SHP77 treated with DMSO at 0.1 percent for 48 hours (cell line): ENCODE measurements at places on chromosomes 7 and 10.

DNA sequence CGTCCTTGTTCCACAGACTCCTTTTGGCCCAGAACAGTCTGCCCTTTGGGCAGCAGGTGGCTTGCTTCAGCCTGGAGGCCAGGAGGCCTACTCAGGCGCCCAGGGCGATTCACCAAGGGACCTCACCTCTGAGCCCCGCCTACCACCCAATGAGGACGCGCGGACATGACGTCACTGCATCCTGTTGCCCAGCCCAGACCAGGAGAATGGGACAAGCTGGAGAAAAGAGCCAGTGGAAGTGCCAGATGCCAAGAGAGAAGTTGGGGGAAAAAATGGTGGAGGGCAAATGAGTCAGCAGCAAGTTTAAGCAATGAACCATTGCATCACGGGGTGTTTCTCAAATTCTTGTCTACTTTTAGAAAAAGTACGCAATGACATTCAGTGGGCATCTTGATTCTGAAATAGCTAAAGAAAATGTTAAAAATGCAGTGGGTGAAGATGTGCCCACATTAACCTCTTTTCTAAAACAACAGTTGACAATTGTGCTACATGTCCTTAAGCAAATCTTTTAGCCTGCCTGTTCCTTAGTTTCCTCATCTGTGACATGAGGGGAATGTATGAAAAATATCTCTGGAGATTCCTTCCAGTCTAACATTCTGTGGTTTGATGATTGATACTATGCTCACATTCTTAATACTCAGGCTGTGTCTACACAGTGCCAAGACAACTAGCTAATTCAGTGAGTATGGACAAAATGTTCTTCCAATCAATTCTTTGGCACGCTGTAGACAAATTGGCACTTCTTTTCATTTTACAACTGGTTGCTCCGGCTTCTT, 23.9 kb upstream of the LEP start:
- DNase-seq: no peak

DNA sequence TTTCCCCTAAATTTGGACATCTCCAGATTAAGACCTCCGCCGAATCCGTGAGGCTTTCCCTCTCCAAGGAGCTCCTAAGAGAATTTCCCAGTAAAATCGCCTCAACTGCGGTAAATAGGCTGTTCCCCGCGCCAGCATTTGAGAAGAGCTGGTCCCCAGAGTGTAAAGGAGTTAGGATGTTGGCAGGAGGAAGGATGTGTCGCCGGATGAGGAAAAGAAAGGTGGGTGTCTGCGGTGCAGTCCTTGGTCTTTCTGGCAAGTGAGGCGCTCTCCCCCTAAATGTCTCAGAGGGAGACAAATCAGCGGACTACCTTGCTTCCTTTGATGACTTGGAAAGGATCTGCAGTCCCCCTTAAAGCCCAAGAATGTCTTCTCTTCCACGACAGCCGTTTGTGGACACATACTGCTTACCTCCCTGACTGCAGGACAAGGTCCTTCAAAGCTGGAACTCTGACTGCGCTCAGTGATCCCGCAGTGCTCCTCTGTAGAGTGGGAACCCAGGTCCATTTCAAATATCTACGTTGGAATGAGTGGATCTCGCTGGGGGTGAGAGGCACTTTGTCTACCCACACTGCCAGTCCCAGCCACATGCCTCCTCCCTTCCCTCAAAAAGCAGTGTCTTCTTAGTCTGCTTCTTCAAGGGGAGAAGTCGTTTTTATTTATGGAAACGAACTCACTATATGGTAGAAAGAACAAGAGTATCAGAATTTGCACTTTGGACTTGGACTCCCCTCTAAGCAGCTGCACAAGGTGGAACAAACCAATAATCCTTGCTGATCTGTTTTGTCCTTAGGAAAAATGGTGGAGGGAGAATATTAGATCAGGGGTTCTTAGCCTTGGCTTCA, 1.1 kb upstream of the DLG5 start:
- DNase-seq: no peak

DNA sequence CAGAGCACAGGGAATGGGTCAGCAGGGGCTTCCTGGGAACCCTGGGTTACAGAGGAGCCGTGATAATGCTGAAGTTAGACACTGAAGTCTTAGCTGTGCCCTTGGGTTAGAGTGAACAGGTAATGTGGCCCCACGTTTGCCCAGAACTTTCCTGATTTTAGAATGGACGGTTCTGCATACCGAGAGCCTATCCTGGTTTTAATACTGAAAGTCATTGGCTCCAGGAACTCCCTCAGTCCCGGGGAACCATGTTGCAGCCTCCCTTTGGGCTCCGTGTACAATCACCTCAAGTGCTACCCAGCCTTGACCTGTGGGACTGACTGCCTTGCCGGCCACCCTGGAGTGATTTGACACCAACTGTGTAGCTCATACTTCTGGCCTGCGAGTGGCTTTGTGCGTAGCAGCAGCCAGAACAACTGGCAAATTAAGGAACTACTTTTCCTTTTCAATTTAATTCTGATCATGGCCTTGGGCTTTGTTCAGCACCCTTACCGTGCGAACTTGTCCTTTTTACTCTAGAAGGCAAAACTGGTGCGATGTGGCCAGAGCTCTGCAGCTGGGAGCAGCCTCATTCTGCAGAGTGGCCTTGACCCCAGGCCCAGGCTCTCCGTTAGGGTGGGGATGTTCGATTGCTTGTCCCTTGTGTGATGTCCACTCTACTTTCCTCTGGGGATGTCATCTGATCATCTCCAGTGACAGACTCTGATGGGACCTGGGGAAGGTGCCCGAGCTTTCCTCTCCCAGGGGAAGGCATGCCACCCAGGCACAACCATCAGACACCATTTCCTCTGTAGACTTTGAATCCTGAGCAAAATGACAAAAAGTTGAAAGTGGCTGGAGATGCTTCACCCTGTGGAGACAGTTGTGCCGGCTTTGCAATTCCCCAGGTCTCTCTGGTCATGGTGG, 265.9 kb downstream of the GLRX3 start:
- no peak for DNase-seq

DNA sequence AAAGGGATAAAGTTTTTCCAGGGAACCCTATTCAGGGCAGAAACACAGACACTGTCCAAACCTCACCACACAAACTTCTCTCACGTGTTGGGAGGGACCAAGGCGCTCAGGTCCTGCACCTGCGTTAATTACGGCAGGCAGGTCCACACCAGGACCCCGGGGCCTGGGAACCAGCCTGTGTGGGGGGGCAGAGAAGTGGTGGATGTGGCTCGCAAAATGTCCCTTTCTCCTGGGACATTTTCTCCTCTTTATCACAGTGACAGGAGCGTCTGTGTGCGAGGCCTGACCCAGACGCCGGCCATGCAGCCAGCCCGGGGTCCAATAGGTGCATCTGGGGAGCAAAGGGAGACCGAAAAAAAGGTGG, 73.4 kb upstream of the ZNF722 start:
- DNase-seq: peak; percentile 62

GRCh38 chr10:49414496-49414895, 18.6 kb upstream of the DRGX start:
- no peak for DNase-seq

GRCh38 chr10:1034758-1035157, 9.1 kb upstream of the IDI2 start:
- DNase-seq: no peak

GRCh38 chr10:1743141-1743540, 5.8 kb upstream of the ADARB2 start:
- DNase-seq: no peak

DNA sequence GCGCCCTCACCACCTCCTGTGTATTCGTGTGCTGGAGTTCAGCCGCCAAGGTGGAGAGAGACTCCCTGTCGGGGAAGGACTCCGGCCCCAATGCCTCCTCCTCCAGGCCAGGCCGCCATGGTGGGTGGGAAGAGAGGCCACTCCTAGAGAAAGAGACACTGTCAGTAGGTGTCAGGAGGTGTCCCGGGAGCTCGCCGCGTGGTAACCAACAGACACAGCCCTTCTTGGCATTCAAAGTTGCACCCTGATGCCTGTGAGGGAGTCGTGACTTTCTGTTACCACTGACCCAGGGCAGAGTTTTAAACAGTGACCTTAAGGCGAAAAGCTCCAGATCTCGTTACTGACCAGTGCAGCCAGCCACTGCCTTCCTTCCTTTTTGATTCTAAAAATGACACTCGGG, 155.2 kb downstream of the CUX1 start:
- DNase-seq: no peak

DNA sequence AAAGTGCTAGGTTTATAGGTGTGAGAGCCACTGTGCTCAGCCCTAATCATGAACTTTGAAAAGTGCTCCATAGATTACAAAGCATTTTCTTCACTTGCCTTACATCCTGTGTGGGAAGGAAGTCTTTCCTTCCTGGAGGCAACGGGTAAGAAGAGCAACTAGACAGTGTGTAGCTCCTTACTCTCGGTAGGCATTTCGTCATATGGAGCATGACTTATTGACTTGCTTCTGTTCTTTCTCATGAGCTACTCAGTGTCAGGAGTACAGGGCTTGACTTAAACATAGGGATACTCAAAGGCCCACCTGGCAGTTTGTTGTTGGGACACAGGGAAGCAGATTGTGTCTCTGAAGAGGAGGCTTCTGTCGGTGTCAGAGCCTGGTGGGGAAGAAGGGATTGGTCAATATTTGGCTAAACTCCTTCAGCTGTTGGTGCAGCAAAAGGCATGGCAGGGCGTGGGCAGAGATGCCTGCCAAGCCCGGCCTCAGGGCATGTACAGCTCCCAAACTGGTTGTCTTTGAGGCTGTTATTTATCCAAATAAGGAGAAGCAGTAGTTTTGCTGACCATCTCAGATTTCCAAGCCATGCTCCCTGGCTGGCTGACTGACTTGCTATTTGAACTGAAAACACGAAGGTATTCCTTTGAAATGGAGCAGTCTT, 248.9 kb downstream of the KIAA1217 start:
- no peak for DNase-seq

DNA sequence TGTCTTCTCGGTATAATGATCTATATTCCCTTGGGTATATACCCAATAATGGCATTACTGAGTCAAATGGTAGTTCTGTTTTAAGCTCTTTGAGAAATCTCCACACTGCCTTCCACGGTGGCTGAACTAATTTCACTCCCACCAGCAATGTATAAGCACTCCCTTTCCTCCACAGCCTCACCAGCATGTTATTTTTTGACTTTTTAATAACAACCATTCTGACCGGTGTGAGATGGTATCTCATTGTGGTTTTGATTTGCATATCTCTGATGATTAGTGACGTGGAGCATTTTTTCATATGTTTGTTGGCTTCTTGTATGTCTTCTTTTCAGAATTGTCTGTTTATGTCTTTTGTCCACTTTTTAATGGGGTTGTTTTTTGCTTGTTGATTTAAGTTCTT, 33.6 kb downstream of the KIAA1217 start:
- no peak for DNase-seq

DNA sequence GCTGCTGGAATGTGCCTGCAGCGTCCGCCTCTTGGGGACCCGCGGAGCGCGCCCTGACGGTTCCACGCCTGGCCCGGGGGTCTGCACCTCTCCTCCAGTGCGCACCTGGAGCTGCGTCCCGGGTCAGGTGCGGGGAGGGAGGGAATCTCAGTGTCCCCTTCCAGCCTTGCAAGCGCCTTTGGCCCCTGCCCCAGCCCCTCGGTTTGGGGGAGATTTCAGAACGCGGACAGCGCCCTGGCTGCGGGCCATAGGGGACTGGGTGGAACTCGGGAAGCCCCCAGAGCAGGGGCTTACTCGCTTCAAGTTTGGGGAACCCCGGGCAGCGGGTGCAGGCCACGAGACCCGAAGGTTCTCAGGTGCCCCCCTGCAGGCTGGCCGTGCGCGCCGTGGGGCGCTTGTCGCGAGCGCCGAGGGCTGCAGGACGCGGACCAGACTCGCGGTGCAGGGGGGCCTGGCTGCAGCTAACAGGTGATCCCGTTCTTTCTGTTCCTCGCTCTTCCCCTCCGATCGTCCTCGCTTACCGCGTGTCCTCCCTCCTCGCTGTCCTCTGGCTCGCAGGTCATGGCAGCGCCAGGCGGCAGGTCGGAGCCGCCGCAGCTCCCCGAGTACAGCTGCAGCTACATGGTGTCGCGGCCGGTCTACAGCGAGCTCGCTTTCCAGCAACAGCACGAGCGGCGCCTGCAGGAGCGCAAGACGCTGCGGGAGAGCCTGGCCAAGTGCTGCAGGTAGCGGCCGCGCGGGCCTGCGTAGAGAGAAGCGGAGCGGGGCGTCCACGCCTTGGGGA, 645 bp downstream of the SLC26A4 start:
- DNase-seq: no peak

DNA sequence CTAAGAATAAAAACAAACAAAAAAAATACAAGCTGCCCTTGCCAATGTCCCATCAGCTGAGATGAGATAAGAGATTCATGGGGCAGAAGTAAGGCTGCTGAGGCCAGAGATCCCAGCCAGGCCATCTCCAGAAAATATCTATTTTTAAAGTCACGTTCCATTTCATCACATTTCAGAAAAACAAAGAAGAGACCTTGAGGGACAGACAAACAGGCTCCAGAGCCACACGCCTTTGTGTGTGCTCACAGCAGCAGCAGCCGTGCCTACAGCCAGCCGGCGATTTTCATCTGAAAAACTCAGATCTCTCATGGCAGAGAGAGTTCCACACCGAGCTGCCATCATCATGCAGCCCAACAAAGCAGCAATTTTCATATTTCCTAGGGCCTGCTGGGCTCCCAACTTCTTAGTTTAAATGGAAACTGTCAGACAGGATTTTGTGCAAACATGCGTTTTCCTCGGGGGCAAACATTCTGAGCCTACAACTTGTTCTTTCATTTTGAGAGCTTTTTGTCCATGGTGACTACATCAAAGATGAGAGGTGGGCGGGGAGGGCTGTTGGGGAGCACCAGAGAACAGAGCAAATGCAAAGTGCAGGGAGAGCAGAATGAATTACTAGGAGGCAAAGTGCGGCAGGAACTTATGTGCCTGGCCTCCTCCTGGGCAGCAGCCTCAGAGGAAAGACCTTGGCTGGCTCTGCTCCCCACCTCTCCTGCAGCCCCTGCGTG, 38.8 kb downstream of the DLG5 start:
- no peak for DNase-seq

DNA sequence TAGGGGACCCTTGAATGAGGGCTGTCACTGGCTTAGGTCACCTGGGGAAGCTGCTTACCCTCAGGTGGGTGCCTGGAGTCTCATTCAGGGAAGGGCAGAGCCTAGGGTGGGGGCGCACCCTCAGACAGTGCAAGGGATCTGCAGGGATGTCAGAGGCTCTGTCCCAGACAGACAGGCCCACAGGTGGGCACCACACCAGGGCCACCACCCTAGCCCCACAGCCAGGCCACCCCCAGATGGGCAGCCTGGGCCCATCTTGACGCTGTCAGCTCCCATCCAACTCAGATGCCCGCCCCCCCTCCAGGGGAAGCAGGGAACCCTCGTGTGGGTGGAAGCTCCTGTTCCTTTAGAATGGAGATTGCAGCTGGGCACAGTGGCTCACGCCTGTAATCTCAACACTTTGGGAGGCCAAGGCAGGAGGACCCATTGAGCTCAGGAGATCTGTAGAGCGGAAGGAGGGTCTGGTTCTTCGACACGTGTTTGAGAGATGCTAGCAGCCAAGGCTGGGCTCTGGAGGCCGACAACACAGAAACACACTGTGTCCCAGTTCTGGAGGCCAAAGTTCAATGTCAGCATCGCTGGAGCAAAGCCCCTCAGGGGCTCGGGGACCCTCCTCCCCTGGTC, 58.5 kb upstream of the DNAJB6 start:
- no peak for DNase-seq

GRCh38 chr10:116147147-116147905, 125.7 kb downstream of the GFRA1 start:
- no peak for DNase-seq

- DNase-seq: no peak
Measured at GRCh38 chr10:62454687-62455397, 80.7 kb downstream of the ZNF365 start.

GRCh38 chr10:91955114-91955513, 31.5 kb downstream of the BTAF1 start:
- no peak for DNase-seq
